ENCODE measurements at places on chromosomes 4 and X.

GRCh38 chrX:30992381-30992904 is 79.4 kb downstream of the FTHL17 start:
- no peak for DNase-seq

DNA sequence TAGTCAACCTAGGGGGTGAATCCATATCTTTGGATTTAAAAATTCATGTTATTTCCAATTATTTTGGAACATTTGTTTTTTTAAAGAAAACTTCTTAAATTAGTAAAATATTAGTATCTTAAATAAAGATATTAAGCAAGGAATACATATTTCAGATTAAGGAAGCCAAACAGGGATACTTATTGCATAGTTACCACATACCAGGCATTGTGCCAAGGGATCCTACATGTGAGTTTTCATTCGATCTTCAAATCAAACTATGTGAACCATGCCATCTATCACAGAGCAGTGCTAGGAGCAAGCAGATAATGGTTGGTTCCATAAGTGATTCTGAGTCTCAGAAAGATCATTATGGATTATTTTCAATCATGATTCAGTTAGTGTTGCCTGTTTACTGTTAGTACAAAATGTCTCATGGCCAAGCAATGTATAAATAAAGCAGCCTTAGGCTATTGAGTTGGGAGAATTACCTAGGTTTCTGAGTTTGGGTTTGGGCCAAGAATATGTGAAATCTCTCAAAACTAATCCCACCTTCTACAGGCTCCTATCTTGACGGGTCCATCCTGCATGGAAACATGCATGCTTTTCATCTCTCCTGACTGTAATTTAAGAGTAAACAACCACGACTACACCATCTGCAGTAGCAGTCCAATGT is 176.7 kb downstream of the NPFFR2 start:
- no peak for DNase-seq

GRCh38 chr4:61443813-61444510 is 243.8 kb downstream of the ADGRL3 start:
- DNase-seq, result no peak

- DNase-seq, result peak; percentile 9
Observed at GRCh38 chr4:16001484-16001858, 38.5 kb upstream of the FGFBP2 start.

- DNase-seq, result no peak
Observed at GRCh38 chr4:167903291-167903721, 189.0 kb upstream of the ANXA10 start.

DNA sequence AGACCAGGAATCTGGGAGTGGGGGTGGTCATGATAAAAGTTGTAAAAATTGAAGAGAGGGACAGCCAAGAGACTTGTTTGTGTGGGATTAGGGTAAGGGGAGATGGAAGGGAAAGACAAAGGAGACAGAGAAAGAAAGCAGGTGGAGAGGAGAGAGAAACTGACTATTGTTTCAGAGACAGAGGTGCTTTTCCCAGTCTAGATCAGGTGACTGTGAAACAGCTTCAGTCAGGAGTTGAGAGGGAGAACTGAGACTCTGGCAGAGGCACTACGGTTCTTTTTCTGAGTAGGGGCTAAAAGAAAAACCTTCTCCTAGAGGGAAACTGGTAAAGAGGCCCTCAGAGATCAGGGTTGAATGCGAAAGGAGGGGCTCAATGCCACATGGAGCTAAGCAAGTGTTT is 106.4 kb downstream of the KDR start:
- DNase-seq, result no peak

GRCh38 chr4:58669783-58670182 is 1559.6 kb upstream of the IGFBP7 start:
- DNase-seq, result no peak

- DNase-seq, result no peak
Observed at GRCh38 chrX:88397551-88397950, 349.5 kb upstream of the CPXCR1 start.

DNA sequence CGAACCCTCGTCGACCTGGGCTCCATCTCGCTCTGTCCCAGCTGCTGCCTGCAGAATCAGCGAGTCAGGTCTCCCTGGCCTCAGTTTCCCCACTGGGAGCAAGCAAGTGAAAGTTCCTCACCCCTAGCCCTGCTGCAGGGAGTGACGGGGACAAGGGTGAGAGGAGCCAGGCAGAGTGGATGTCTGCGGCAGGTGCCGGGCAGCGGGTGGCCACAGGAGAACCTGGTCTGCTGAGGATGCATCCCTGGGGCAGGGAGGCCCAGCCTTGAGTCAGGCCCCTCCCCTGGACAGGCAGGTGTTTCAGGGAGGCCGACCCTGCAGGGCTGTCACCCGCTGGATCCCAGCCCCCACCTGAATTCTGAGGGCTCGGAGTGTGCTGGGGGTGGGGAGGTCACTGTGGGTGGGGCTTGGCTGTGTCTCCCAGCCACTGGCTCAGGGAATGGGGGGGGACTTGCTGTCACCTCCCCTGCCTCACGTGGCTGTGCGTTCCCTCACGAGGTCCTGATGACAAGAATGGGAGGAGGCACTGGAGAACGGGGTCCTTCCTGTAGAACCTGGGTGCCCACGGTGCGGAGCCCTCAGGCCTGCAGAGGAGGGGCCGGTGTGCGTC is 33.2 kb downstream of the LRPAP1 start:
- DNase-seq, result no peak

DNA sequence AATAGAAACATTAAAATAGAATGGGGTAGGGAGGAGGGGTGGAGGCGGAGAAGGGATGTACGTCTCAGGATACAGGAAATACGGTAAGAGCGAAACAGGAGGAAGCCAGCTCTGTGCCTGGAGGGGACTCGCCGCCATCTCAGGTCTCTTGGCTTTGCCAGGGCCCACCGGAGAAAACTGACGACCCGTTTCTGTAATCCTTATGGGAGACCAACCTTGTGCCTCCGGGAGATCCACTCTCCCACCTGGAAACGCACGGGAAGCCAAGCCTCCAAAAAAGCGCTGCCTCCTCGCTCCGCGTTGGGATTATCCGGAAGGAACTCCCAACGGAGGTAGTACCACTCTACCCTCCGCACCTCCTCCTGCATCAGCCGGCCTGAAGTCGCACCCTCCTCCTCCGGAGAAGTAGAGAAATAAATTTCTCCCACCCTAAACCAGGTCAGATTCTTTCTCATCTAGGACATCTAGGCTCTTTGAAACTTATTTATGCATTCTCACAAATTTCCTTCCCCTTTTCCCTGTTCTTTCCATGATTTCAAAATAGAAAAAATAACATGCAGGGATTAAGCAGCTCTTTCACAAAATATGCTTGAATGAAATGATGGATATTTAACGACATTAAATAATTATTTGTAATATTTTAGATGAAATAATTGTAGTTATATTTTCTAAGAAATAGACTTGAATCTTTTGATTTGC is at the start of gene NBDY:
TSS of gene NBDY (plus strand) at position 92 of the 699 bp plus-strand sequence. CDS start at position 203, 111 bp downstream.
- no peak for DNase-seq

DNA sequence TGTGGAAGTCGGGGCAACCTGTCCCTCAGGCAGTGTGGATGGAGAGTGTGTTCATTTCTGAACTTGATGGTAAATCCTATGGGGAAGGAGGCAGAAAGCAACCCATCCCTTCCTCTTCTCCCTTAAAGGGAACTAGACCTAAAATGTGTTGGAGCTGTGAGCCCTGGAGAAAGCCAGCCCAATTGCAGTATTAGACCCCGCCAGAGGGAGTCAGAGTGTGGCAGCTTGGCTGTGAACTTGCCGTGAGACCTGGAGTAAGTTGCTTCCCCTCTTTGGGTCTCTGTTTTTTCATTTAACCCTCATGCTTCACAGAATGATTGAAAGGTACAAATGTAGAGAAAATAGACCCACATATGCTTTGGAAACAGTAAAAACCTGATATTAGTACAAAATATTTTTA is 108.7 kb upstream of the PAK3 start:
- no peak for DNase-seq

- no peak for DNase-seq
Observed at GRCh38 chr4:7967501-7968261, 28.0 kb upstream of the AFAP1 start.

DNA sequence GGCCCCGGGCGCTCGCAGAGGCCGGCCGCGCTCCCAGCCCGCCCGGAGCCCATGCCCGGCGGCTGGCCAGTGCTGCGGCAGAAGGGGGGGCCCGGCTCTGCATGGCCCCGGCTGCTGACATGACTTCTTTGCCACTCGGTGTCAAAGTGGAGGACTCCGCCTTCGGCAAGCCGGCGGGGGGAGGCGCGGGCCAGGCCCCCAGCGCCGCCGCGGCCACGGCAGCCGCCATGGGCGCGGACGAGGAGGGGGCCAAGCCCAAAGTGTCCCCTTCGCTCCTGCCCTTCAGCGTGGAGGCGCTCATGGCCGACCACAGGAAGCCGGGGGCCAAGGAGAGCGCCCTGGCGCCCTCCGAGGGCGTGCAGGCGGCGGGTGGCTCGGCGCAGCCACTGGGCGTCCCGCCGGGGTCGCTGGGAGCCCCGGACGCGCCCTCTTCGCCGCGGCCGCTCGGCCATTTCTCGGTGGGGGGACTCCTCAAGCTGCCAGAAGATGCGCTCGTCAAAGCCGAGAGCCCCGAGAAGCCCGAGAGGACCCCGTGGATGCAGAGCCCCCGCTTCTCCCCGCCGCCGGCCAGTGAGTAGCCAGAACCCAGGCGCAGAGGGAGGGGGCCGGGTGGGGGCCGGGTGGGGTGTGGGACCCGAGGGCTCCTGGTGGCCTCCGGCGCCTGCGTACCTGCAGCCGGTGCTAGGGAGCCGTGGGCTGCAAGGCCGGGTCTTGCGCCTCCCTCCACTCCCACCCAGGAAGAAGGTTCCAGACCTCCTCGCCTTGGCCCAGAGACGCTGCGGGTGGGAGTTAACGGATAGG is 534 bp downstream of the MSX1 start:
- DNase-seq, result no peak

- DNase-seq, result no peak
Observed at GRCh38 chr4:53484911-53485657, 106.2 kb downstream of the LNX1 start.

DNA sequence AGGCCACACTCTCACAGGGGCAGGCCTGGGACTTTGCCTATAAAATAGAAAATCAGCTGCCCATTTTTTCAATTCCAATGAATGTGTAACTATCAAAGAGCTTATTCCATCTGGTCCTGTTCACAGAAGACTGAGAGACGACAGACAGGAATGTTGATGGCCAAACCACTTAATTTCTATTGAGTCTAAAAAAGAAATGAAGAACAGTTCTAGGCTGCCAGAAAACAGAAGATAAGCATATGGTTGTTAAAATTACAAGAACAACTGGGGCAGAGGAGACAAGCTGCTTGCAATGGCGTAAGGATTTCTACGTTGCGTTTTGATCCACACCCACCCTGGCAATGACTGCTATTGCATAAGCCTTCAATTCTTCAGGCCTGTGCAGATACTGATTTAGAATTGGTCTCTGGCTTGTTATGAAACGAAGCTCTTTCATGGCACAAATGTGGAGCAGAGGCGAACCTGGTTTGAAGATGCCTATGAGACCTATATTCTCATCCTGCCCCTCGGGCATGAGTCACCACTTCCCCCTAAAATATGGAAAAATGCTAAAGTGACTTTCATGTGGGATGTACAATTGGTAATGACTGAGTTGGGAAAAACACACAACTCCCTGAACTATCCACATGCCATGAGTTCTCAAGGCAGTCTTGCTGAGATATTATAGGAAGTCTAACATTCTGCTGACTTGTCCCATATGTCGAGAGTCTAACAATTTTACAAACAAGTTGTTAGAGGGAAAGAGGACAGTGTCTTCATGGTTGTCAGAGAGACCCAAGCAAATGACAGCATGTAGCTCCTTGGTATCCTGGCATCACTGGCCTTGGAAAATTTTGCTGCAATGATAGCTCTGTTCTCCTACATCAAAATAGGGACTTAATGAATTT is 37.9 kb upstream of the SORBS2 start:
- DNase-seq, result no peak

- no peak for DNase-seq
Observed at GRCh38 chr4:122517345-122517744, 60.8 kb upstream of the IL2 start.

- no peak for DNase-seq
Observed at GRCh38 chr4:130077275-130077674, 981.3 kb downstream of the C4orf33 start.

DNA sequence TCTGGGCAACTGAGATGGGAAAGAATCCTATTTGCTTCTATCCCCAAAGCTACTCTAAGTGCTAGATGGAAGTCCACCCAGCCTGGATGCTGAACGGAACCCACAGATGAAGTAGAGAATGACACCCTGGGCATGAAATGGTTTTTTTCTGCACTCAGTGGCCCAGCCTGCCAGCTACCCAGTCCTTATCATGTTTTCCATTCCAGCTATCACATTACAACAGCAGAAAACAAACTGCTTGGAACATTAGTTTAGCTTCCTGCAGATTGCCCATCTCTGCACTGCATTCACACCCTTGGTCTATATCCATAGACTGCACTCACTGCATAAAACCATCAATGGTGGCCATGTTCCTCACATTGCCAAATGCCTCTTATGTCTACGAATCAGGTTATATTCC is 79.1 kb downstream of the NYX start:
- no peak for DNase-seq

GRCh38 chrX:17475449-17476217 is 100.6 kb downstream of the NHS start:
- DNase-seq, result no peak

GRCh38 chr4:177596035-177596434 is 153.8 kb upstream of the AGA start:
- no peak for DNase-seq

DNA sequence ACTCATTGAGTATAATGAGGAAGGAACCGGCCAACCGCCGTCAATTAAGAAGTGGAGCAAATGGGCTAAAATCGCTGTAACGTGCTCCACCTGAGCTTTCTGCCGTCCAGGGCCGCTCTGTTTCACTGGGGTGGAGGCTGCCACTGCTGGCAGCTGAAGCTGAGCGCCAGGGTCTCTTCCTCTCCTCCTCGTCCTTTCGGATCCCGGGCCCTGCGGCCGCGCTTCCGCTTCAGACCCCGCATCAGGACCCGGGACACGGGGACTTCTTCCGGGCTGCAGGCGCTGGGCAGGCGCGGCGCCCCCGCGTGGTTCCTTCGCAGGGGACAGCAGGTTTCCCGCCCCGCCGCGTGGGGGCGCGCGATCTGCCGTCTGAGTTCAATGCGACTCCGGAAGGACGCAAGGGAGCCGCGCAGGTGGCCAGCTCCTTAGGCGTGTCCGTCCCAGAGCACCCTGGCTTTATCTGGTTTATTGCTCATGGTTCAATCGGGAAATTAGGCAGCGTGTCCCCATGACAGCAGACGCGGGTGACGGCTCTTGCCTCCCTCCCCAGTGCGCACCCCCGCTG is 519.8 kb downstream of the TRIML1 start:
- DNase-seq, result no peak

- DNase-seq, result no peak
Observed at GRCh38 chr4:133623847-133624246, 474.8 kb downstream of the PCDH10 start.

- no peak for DNase-seq
Observed at GRCh38 chr4:154562697-154563254, at the start of gene FGB. Gene FGB, plus strand, starts transcription at chr4:154563011. Its CDS starts 8 bp downstream, at chr4:154563019.

Measured in stimulated activated CD8-positive, alpha-beta memory T cell treated with anti-CD3 and anti-CD28 coated beads, Interleukin-2, amount 100 ng/mL, for 1 hour (primary cell).